ENCODE measurements at places on chromosomes 4 and X. TPM values are rescaled to one million over a fixed set of nuclear protein-coding genes. Genes with fewer than 3 reads are reported as not detected.

DNA sequence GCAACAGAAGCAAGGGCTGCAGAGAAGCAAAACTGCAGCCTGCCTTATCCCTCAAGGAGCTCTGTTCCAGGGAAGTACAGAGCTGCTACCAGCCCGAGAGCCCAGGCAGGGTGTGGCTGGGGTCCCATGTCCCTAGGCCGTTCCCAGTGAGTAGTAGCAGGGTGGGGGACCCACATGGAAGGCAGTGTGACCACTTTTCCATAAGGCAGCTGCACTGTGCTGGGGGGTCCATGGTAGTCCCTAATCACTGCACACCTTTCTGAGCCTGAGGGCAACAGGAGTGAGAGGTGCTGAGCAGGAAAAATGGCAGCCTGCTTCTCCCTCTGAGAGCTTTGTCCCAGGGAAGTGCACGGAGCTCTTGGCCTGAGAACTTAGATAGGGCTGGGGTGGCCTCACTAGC, 135.9 kb downstream of the SH3BGRL start:
- no peak for DNase-seq

Gene SEPSECS
- total RNA-seq: 17.2 TPM

Gene MGAT4D
- 0.10 TPM for total RNA-seq

GRCh38 chrX:113269203-113269602, 428.6 kb upstream of the AMOT start:
- no peak for DNase-seq

GRCh38 chrX:12804655-12805054, 13.4 kb downstream of the PRPS2 start:
- no peak for DNase-seq

DNA sequence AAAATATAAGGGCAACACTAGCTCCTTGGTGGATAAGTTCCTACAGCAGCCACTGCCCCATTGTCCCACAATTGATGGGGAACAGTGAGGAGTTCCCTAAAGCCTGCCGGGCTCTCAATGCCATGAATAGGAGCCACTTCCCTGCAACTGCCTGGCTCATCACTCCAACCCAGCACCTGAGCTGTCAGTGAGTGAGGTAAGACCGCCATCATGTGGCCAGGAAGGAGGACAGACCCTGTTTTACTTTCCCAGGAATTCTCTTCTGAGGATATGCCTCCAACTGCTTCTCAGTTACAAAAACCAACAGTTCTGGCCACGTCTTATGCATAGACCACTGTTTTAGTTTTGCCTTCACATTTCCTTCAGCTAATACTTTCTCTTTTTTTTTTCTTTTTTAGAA, 45.5 kb downstream of the SRPX start:
- DNase-seq: no peak

GRCh38 chrX:110003167-110004156, 548 bp downstream of the TMEM164 start:
- DNase-seq: no peak

DNA sequence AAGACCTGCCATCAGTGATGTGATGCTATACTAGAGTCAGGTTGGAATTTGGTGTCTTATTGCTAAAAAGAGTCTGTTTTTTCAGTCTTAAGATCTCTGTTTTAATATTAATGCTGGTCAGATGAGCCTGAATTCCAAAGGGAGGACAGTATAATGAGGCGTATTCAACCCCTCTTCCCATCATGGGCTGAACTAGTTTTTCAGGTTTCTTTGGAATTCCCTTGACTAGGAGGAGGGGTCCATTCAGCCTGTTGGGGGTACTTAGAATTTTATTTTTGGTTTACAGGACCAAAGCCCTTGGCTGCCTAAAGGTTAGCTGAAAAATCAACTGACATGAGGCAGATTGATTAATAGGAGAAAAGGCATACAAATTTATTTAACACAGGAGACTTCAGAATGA, 24.1 kb upstream of the PI4K2B start:
- no peak for DNase-seq

GRCh38 chrX:10618961-10619360, 1.4 kb downstream of the MID1 start:
- no peak for DNase-seq

- DNase-seq: no peak
Observed at GRCh38 chr4:172951679-172952451, 216.7 kb upstream of the GALNT7 start.

DNA sequence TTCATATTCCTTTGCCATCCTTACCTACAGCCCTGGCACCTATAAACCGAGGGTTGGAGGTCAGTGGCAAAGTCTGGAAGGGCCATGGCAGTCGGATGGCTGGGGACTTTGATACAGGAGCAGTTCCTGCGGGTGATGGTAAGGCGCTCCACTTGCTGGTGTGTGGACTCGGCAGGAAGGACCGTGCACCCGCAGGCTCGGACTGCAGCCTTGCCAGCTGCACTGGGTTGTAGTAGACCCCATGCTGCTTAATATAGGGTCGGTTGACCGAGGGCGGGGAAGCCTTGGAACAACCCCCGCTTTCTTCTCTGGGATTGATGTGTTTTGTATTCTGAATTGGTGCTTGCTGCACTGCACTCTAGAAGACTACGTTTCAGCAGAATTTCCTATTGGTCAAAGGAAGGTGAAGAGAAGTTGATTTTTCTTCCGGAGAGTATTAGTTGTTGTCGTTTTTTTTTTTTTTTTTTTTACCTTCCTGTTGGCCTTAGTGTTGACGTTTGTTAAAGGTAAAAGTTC, 638 bp downstream of the BLTP1 start:
- peak; percentile 13 for DNase-seq

Gene CSAG2
- total RNA-seq: not detected

Gene CXCL11
- 0.69 TPM for total RNA-seq

- DNase-seq: no peak
Observed at GRCh38 chr4:68865760-68866159, 50.0 kb downstream of the UGT2B10 start.

DNA sequence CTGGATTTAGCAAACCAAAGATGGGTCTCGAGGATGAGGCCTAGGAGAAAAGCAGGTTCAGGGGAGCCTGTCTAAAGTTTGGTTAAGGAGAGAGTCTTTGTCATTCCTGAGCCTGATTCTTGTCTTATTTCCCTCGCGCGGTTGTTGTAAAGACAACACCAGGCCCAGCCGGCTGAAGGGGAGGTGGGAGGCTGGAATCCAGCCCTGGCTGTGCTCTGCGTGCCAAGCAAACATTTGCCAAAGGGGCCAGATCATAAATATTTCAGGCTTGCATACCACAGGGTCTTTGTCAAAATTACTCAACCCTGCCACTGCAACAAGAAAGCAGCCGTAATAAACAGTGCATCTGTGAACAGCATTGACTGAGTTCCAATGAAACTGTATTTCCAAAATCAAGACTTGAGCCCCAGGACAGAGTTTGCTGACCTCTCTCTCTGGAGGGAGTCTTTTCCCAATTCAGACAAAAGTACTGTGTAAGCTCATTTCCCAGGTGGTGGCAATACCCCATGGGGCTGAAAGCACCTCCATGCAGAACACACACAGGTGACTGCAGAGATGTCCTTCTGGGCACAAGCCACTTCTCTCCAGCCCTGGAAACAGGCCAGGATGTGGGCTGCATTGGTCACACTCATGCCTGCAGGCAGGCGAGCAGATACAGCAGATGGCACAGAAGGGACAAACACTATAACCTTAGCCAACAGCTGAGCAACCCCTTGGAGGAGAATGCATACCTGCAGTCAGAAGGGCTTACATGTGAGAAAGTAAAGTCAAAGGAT, 320.3 kb downstream of the STK32B start:
- no peak for DNase-seq

Gene SMIM43
- total RNA-seq: 1.1 TPM

Gene CT47B1
- total RNA-seq: not detected

Gene CD40LG
- total RNA-seq: not detected

- no peak for DNase-seq
Observed at GRCh38 chr4:25172961-25173915, 13.0 kb upstream of the SEPSECS start.

Gene SLC9B1
- 9.7 TPM for total RNA-seq

Gene PAGE2
- total RNA-seq: not detected

GRCh38 chrX:54640736-54641135, 110.7 kb downstream of the GNL3L start:
- no peak for DNase-seq

- DNase-seq: no peak
Observed at GRCh38 chr4:76943790-76944189, 5.8 kb upstream of the SEPTIN11 start.

Gene GPC3
- total RNA-seq: 109 TPM

DNA sequence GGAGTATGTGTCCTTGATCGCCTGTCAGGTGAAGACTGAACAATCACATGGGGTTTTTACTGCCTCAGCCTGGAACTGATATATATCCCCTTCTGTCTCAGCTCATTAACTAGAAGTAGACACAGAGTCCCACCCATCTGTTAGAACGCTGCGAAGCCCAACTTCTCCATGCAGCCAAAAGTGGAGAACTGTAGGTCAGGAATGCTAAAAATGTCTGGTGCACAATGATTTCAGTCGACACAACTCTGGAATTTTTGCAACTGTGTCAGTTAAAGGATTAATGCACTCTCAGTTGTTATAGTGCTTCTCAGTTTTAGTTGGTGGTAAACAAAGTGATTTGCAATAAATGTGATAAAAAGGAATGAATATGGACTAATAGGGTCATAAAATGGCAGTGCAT, 287.2 kb downstream of the INPP4B start:
- no peak for DNase-seq

DNA sequence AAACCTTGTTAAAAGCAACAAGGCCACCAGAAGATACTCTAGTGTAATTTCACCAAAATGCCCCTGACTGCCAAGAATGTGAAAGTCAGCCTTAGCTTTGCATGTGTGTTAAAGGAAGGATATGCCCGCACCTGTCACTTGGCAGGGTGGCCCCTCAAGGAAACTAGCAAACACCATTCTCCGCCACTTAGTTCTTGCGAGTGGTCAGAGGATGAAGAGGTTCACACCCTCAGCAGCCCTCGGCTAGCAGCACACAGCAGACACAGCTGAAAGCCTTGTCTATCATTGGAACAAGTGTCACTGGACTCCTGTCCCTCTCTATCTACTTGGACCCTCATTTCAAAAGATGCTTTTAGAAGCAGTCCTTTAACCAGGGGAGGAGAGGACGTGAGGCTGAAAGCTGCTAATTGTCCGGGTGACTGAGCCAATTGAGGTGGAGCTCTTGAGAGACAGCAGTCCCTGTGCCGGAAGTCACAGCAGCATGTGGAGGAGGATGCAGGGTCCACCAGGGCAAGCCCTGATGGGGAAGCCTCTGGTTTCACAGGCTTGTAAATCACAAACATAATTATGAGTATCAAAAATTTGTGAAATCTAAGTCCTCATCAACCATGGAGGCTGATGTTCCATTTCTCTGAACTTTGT, 18.0 kb downstream of the HHIP start:
- DNase-seq: no peak

Gene SERTM2
- total RNA-seq: 5.1 TPM

DNA sequence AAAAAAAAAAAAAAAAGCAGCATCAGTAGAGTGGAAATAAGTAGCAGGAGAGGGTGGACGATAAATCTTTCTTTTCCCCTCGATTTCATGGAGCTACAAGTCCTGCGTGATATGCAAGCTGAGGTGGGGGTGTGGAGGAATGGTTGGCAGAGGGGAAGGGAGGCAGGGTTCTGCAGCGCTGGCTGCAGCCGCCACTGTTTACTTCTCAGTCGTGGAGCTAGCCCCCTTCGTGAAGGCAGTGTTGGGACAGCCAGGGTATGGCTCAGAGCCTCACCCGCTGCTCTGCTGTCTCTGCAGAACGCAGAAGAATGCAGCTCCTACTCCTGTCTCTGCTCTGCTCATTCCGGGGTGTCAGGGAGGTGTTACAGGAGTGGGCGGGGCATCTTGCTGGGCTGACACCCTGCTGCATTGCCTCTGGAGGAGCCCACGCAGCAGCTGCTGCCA, 140.6 kb downstream of the GPM6A start:
- peak; percentile 23 for DNase-seq

Gene TMEM31
- not detected for total RNA-seq

Gene STATH
- total RNA-seq: not detected

- no peak for DNase-seq
Observed at GRCh38 chrX:56468441-56468840, 95.0 kb upstream of the UBQLN2 start.

- DNase-seq: no peak
Observed at GRCh38 chr4:61445374-61446063, 245.4 kb downstream of the ADGRL3 start.

Gene CTAG2
- total RNA-seq: not detected

Gene LCORL
- 63.5 TPM for total RNA-seq

DNA sequence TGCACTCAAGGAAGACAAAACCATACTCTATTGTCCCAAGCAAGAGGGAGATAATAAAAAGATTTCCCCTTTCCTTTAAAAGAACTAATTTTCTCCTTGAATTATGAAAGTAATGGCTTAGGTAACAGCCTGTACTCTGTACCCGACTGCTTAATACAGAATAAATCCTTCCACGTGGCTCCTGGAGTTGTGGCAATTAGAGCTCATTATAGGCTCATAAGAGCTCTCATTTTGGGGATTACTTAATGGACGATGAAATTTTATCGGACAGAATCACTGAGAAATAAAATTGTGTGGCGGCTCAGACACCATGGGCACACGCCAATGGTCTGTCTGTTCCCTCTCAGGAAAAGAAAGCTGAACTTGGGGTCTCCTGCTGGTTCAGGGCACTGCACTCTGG, 2.8 kb upstream of the GSX2 start:
- DNase-seq: no peak

- DNase-seq: no peak
Observed at GRCh38 chr4:128930051-128930450, 120.6 kb downstream of the JADE1 start.

Gene WDR45
- 24.5 TPM for total RNA-seq

GRCh38 chr4:16055873-16056272, 27.9 kb downstream of the PROM1 start:
- no peak for DNase-seq

GRCh38 chr4:89158884-89159503, 47.7 kb downstream of the TIGD2 start:
- DNase-seq: peak; percentile 61

All from spinal cord (tissue), 10 donors.